A549 treated with AZD2906 at 1 μM for 4 hours (cell line): ENCODE measurements at places on chromosomes 5 and 9. TPM values are rescaled to one million over a fixed set of nuclear protein-coding genes. Genes with fewer than 3 reads are reported as not detected.

The C9 gene
- total RNA-seq, result not detected in 5 replicates

The MLANA gene
- not detected in 5 replicates for total RNA-seq

The FCHO2 gene
- total RNA-seq, result 14.2 to 16.0 TPM (median 15.4 TPM) in 5 replicates

The PCDHB2 gene
- 2.6 to 5.2 TPM (median 3.4 TPM) in 5 replicates for total RNA-seq

The CMYA5 gene
- total RNA-seq, result 0.06 to 0.13 TPM (median 0.09 TPM) in 5 replicates

The FPGS gene
- total RNA-seq, result 46.4 to 54.0 TPM (median 47.7 TPM) in 5 replicates

The GLRA1 gene
- total RNA-seq, result not detected in 5 replicates

The SH3TC2 gene
- total RNA-seq, result 0.39 to 0.92 TPM (median 0.56 TPM) in 5 replicates

The C5orf52 gene
- total RNA-seq, result not detected in 5 replicates

The PAX5 gene
- 0.01 to 0.09 TPM (median 0.03 TPM) in 5 replicates for total RNA-seq
